ENCODE measurements at places on chromosomes 7 and 10.

GRCh38 chr7:43164757-43165156 is 52.3 kb downstream of the HECW1 start:
- no peak for DNase-seq

GRCh38 chr10:128642023-128642422 is 515.8 kb upstream of the MKI67 start:
- no peak for DNase-seq

GRCh38 chr7:50664937-50665336 is 99.7 kb upstream of the DDC start:
- DNase-seq: no peak

DNA sequence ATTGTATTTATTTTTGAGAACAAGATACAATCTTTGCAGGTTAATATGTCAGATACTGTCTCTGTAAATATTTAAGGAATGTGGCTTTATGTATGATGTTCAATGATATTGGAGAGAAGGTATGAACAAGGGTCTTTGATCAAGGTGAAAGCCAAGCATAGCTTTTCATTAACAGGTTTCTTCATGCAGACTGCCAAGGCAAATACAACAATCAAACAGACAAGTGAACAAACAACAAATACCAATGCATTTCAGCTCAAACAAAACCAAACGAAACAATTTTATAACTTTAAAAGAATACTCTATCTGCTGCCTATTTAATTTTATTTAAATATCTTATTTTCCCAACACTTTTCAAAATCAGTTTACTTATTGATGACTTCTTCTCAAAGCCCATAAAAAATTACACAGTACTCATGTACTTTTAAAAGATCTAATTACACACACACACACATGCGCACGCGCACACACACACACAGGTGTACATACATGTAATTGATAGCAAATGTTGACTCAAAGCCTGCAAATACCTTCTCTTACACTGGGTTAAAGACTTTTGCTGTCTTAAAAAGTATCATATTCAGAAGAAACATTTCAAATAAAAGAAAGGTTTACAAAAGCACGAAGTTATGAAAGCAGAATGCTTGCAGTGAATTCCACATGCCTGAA is 201.1 kb upstream of the CCDC6 start:
- DNase-seq: no peak

- DNase-seq: no peak
Measured at GRCh38 chr7:117590191-117590590, 110.4 kb downstream of the CFTR start.

- no peak for DNase-seq
Measured at GRCh38 chr7:123348690-123349089, 148.9 kb upstream of the SLC13A1 start.

GRCh38 chr7:20343941-20344340 is 13.2 kb downstream of the ITGB8 start:
- no peak for DNase-seq

DNA sequence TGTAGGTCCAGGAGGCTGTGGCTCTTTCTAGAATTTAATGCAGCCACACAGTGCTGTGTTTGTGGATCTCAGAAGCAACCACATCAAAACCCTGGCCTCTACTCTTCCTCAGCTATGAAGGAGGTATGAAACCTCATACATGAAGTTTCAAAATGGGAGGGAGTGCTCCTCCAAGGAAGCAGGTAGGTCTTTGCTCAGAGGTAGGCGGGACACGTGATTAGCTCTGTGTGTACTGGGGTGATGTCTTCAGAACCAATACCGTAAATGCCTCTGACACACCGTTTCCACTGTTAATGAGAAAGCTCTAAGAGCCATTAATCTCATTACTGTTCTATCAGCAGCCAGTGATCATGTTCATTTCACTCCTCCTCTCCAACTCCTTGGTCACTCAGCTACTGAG is 126.1 kb downstream of the PLXNA4 start:
- DNase-seq: no peak

- DNase-seq: no peak
Measured at GRCh38 chr7:123770378-123770777, 21.6 kb upstream of the WASL start.

DNA sequence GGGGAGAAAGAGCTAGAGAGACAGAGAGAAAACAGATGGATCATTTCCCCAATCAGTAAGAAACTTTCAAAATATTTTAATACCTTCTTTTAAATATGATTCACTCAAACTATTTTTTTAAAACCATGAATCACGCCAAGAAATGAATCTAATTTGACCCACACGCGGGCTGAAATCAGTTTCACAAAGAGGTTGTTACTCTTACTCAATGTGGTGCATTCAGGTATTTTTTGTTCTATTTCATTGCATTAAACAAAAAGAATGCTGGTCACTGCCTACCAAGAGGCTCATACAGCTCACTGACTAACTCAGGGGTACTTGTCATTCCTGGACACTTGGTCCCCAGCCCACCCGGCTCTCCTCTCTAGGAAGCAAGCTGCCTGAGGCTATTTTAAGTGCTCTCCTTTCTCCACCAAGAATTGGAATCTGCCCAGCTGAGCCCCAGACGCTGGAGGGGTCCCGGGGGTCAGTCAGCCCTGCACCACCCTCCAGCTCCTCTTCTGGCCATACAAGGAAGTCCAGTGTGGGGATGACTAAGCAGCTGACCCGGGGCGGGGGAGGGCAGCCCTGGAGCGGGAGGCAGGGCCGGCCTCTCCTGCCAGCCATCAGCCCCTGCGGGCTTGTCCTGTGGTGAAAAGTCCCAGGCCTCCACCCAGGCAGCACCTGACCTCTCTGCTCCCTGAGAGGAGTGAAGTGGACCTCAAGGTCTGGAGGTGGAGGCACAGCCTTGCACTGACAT is 21.7 kb upstream of the PFKP start:
- no peak for DNase-seq

Measured in esophagus squamous epithelium (tissue), 5 donors.